ENCODE measurements at places on chromosomes 5 and 9. TPM values are rescaled to one million over a fixed set of nuclear protein-coding genes. Genes with fewer than 3 reads are reported as not detected.

CDC20B gene
- total RNA-seq, result 0.18 TPM

NR2F1 gene
- total RNA-seq, result not detected

TRIM41 gene
- 34.2 TPM for total RNA-seq

GRCh38 chr9:137988051-137988450 is 110.5 kb downstream of the CACNA1B start:
- no peak for DNase-seq

DNA sequence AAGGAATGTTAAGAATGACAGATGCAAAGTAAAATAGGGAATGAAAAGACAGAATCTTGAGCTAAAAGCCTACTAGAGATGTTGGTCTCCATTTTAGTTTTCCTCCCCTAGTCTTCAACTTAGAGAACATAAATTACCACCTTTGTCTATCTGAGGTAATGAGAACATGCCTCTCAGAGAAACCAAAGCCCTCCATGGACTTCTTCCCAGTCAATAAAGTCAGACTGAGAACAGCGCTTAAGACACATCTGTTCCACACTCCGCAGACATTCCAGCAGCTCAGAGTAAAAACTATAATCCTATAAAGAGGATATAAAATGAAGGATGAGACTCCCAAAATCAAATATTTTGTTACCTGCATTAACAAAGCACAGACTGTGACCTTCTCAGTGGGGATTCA is 79.2 kb downstream of the DPYSL3 start:
- DNase-seq, result no peak

- DNase-seq, result no peak
These were observed 295.8 kb downstream of the DMRTA1 start for GRCh38 chr9:22742401-22742800.

GRCh38 chr5:116032991-116033390 is 719 bp downstream of the ARL14EPL start:
- DNase-seq, result no peak

DNA sequence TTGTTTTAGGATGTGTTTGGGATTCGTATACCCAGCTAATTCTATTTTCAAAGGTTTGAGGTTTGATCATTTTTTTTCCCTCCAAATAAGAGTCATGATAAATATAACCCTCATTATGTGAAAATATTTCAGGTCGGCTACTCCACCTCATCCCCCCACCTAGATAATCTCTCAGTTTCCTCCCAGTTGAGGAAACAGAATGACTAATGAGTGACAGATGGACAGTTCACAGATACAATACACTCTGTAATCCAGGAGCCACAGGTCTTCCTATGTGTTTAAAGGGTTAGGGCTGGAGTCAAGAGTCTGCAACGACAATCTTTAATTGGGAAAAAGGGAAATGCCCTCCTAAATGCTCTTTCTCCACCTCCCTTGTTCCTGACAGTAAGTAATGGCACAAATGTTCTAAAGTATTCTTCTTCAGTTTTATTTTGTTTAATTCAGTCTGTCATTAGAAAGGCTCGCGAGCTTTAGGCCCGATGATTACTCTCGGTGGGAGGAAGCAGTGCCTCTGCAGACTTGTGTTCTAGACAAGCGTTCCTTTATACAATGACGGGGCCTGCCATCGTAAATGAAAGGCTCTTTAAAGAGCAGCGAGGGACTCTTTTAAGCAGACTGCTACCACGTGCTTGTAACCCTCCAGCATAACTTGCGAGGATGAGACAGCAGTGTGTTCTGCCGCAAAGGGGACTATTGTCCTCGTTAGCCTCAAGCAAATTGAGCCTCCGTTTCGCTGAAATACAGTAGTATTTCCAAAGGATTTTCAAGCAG is 69.0 kb downstream of the MEF2C start:
- no peak for DNase-seq

- DNase-seq, result no peak
These were observed 409.2 kb upstream of the KLF4 start for GRCh38 chr9:107898761-107899160.

DNA sequence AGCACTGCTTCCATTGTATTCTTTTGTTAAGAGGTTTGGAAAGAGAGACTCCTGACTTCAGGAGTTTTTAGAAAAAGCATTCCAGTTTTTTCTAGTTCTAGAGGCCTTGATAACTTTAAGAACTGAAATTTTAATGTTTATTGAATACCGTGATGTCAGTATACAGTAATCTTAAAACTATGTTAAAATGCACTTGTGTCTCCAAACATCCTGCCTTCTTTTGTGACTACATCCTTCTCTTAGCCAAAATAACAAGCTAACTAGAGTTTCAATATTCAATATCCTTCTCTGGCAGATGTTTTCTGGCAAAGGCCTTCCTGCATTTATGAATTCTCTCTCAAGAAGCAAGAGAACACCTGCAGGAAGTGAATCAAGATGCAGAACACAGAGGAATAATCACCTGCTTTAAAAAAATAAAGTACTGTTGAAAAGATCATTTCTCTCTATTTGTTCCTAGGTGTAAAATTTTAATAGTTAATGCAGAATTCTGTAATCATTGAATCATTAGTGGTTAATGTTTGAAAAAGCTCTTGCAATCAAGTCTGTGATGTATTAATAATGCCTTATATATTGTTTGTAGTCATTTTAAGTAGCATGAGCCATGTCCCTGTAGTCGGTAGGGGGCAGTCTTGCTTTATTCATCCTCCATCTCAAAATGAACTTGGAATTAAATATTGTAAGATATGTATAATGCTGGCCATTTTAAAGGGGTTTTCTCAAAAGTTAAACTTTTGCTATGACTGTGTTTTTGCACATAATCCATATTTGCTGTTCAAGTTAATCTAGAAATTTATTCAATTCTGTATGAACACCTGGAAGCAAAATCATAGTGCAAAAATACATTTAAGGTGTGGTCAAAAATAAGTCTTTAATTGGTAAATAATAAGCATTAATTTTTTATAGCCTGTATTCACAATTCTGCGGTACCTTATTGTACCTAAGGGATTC is 43.1 kb downstream of the NDFIP1 start:
- DNase-seq, result no peak
